Activated T-cell treated with anti-CD3 and anti-CD28 coated beads for 48 hours (primary cell): ENCODE measurements at places on chromosomes 16 and 17.

DNA sequence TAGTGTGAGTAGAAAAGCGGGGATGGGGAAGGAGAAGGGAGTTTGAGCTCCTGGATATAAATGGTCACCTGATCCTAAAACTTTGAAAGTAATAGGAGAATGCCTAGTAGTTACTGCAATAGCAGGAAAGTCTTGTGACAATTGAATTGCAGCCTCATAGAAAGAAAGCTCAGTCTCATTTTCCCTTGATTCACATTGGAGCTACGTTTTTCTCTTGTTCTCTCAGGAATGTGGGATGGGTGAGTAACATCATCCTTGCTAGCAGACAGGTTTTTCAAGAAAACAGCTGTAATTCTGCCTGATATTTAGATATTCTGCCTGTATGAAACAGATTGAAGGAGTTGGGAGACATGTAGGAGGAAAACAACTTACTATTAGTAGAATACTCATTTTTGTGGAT, 25.3 kb downstream of the SF3B3 start:
- no peak for DNase-seq

GRCh38 chr16:84453061-84453752, 51.3 kb downstream of the MEAK7 start:
- DNase-seq = no peak

- DNase-seq = no peak
Observed at GRCh38 chr17:58323366-58324055, 5.1 kb downstream of the TSPOAP1 start.

- no peak for DNase-seq
Observed at GRCh38 chr17:82480318-82480717, 21.8 kb downstream of the NARF start.

- DNase-seq = no peak
Observed at GRCh38 chr17:3755335-3756030, 31.8 kb downstream of the HASPIN start.

GRCh38 chr16:81545470-81546250, 101.1 kb downstream of the CMIP start:
- DNase-seq = no peak

DNA sequence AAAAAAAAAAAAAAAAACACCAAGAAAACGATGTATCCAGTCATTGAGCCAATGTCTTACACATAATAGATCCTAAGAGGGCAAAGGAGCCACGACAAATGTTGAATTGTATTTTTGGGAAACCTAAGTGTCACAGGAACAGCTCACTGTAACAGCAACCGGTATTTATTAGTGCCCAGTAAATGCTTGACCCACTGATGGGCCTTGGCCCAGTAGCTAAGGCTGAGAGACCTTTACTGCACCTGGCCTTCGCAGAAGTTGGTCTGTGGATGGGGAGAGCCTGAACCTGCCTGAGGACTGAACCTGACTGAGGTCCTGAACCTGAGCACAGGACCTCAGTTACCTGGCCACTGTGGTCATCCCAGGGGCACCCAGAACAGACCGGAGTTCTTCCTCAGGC, 65.0 kb upstream of the TBX2 start:
- DNase-seq = no peak

GRCh38 chr16:19223235-19224170, 55.5 kb downstream of the SYT17 start:
- peak; percentile 35 for DNase-seq

- no peak for DNase-seq
Observed at GRCh38 chr17:76266244-76266938, 1.2 kb downstream of the UBALD2 start.

- DNase-seq = no peak
Observed at GRCh38 chr16:50684823-50685461, 3.8 kb upstream of the SNX20 start.

DNA sequence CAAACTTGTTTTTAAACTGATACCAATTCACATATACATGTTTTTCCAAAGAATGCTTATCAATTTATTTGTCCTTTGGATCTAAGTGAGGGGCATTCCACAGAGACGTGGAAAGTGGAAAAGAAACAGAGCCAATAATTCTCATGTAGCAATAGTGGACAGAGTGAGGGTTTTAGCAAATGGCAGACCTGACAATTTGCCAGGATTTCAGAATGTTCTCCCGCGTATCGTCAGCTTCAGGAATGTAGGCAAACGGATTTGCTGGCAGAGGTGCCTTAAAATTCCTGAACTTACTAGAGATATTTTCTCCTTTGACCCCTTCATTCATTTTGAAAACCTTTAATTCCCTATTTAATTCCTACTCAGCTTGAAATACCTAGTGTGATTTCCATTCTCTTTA, 193.4 kb upstream of the CPHXL start:
- DNase-seq = no peak

DNA sequence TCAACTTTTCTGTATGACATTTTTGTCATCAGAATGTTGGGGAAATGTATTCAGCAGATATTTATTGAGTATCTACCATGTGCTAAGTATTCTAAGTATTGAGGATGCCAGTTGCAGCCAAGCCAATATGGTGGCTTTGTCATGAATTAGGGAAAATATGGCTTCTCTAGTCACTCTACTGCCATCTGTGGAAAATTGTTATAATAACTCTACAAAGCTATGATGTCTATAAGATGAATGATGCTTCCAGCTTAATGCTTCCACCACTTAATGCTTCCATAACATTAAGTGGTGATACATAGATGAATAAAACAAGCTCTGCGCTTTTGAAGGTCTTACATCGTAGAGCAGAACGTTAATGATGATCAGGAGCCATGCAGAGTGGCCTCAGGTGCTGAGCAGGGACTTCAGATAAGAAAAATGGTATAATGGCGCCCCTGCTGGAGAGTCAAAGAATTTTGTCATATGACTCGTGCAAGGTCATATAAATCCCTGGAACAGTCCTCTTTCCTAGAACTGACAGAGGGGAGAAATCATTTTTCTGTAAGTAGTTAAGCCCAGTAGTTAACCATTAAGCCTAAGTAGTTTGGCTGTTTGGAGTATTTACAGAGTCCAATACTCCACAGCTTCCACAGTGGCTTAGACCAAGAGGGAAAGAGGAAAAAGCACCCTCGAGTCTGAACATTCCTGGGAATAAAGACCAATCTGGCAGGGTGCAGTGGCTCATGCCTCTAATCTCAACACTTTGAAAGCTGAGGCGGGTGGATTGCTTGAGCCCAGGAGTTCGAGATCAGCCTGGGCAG, 2.7 kb upstream of the TMIGD1 start:
- peak; percentile 40 for DNase-seq

GRCh38 chr17:72448019-72448418, 327.2 kb downstream of the SOX9 start:
- DNase-seq = no peak

DNA sequence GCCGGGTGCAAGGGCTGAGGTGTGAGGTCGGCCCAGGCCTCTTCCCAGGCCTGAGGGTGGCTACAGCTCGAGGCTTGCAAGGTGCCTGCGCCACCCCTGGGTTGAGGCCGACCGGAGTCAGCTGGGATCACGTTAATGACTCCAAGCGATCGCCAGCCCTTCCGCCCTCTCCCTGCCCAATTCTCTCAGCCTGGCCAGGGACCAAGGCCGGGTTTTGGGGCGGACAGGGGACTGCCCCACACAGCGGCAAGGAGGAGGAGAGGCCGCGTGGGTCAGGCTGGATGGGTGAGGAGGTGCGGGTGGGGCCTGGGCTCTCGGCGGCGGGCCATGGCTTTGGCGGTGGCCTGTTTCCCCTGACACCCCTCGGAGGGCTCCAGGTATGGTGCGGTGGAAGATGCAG, 3.2 kb upstream of the WDR24 start:
- DNase-seq = no peak

- DNase-seq = no peak
Observed at GRCh38 chr16:31206776-31207175, 4.2 kb upstream of the PYCARD start.

DNA sequence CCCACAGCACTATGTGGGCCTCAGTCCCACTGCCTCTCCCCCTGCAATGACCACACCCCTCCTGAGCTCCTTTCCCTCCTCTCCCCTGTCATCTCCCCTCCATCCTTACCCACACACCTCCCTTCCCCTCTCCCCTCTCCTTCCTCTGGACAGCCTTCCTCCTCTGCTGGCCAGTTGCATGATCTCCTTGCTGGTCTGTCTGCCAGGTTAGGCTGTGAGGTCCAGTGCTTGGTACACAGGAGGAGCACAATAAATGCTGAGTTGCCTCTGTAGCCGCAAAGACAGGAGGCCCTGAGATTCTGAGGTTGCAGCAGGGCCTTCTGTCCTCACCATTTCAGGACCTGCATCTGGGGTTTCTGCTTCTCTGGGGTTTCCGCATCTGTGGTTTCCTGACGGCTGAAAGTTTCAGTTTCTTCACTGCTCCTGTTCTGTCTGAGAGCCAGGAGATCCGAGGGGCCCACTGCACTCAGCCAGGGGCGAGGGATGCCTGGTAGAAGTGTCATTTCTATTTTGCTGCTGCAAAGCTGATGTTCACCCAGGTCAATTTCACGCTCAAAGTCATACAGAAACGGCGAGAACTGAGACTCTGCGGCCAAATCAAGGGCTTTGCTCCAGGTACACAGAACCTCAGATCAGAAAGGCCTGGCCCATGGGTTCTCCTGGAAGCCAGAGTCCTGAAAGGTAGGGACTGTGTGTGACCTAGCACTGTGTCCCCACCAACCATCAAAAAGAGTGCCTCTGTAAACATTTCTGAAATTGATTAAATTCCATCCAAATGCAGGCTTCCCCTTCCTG, 4.6 kb upstream of the SLC12A3 start:
- DNase-seq = no peak

DNA sequence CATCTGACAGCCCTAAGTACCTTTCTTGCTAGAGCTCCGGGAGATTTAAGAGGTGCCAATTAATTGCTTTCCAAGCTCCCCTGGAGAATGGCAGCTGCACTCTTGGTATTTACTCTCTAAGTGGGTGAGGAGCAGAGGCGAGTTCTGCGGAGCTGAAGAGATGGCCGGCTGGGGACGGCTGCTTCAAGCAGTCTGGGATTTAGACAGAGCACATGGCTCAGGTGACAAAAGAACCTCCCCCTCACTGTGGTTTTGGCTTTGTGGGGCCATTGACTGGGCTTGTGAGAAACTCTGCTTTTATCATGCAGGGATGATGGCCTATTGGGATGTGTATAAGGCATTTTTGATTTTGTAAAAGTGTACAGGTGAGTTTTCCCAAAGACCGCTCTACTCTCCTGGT, 239.3 kb upstream of the EEF2KMT start:
- no peak for DNase-seq

- DNase-seq = no peak
Observed at GRCh38 chr17:69447726-69448125, 33.2 kb downstream of the MAP2K6 start.

GRCh38 chr17:67221062-67221998, 23.7 kb downstream of the HELZ start:
- no peak for DNase-seq

DNA sequence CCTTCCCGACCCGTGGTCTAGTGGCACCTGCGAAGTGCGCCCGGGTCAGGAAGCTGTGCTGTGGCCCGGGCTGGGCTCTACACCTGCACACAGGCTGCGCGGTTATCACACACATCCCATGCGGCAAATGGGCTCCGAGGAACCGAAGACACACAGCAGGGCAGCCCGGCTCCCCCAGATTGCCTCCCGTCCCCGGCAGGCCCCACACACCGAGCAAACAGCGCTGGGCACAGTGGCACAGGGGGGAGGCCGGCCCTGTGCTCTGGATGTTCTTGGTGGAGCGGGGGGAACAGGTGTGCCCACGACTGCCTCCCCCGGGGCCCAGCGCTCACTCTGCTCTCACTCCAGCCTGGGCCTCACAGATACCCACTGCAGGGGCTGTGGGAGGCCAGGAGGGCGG, 28.9 kb upstream of the PABPN1L start:
- DNase-seq = no peak

DNA sequence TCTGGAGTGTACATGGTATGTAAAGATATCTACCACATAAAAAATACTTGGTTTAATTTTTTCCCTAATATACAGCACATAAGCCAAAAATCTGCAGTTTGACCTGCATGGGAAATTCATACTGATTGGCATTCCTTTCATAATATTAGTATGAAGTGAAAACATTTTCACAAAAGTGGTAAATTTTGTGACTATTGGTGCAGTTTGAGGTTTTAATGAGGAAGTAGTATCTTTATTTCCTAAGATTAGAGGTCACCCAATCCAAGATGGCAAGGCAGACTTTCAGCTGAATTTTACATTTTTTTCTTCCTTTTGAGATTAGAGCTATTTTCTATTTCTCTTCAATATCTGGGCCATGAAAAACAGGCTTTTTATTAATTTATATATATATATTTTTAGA, 21.2 kb downstream of the METTL9 start:
- no peak for DNase-seq

DNA sequence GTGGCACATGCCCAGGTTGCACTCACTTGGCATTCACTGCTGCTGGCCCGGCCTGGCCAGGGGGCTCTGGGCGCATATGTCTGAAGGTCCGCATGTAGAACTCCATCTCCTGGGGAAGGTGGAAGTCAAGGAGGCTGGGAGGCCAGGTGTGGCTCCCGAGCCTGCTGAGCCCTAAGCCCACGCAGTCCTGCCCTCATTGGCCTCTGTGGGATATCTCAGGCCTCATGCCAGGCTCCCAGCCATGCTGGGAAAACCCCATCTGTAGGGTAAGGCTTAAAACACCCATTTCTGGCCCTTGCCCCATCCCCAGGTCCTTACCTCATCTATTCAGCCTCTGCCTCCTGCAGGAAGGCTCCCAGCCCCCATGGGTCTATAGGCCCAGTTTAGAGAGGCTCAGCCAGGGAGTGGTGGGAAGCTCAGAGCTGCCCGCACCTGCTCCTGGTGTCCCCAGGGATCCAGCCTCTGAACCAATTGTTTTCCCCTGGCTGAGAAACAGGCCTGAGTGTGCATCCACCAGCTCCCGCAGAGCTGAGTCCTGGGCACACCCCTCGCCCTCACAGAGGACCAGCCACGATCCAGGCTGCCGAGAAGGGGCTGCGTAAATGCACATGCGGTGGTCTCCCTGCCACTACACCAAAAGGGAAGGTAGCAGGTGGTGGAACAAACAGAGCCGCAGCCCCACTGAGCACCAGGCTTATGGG, 2.3 kb upstream of the TPPP3 start:
- no peak for DNase-seq

- DNase-seq = no peak
Observed at GRCh38 chr16:4265676-4266075, 7.1 kb downstream of the TFAP4 start.

GRCh38 chr17:72843591-72843990, 248.9 kb downstream of the SLC39A11 start:
- no peak for DNase-seq

DNA sequence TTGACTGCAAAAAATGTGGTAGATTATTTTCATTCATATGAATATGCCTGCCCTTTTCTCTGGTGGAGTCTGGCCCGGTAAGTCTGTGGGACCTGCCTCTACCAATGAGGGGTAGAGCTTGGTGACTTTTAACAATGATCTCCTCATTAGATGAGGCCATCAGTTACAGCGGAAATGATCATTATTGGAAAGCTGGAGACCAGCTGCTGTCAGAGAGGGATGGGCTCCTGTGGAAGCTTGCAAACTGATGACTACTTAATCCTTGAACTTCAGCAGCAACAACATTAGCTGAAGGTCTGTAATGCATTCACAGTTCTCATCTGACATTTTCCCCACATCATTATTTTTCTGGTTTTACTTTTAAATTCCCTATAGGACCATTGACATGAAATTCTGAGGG, 194.1 kb downstream of the CDH13 start:
- no peak for DNase-seq
